ENCODE measurements at places on chromosomes 11 and 22.

DNA sequence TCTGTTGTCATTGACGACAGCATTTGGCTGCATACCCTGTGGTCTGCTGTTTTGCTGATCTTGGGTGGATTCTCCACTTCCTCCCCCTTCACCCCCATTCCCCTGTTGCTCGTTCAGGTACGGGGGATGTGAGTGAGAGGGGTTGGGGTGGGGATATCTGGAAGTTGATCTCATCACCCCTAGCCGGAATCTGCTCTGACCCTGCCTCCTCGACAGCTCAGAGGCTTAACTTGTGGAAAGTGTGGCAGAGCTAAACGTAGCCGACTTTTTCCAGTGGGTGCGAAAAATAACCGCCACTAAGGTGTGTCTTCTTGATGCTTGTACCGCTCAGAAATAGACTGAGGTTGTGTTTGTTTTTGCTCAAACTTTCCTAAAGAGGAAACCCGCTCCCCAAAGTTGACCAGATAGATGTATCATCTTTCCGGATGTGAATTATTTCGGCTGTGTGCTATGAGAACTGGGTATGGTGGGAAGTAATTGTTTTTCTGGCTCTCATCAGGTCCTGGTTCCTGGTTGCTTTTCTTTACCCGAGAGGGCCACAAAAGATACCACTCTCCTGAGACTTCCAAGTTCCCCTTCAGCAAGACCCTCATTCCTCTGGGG is 6.6 kb downstream of the ZBTB16 start:
- DNase-seq, result no peak

DNA sequence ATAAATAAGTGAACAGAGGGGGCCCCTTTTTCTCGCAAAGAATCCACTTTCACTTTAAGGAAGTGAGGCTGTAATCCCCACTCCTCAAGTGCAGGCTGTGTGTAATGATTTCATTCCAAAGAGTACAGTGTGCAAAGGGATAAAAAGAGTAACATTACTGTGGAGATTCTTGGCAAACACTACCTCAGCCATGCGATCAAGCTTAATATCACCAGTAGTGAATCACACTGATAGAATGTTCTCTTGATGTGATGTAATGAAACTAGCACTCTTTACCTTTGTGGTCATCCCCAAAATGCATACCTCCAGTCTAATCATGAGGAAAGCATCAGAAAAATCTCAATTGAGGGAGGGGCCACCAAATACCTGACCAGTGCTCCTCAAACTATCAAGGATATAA is 246.1 kb upstream of the CHORDC1 start:
- no peak for DNase-seq

- no peak for DNase-seq
Measured at GRCh38 chr11:105179542-105180278, 40.1 kb upstream of the CARD18 start.

GRCh38 chr22:42816336-42816735 is 40.7 kb downstream of the ARFGAP3 start:
- DNase-seq, result no peak

- DNase-seq, result no peak
Measured at GRCh38 chr11:30810116-30810515, 224.0 kb upstream of the MPPED2 start.

- DNase-seq, result no peak
Measured at GRCh38 chr11:20005747-20006146, 154.5 kb downstream of the DBX1 start.

DNA sequence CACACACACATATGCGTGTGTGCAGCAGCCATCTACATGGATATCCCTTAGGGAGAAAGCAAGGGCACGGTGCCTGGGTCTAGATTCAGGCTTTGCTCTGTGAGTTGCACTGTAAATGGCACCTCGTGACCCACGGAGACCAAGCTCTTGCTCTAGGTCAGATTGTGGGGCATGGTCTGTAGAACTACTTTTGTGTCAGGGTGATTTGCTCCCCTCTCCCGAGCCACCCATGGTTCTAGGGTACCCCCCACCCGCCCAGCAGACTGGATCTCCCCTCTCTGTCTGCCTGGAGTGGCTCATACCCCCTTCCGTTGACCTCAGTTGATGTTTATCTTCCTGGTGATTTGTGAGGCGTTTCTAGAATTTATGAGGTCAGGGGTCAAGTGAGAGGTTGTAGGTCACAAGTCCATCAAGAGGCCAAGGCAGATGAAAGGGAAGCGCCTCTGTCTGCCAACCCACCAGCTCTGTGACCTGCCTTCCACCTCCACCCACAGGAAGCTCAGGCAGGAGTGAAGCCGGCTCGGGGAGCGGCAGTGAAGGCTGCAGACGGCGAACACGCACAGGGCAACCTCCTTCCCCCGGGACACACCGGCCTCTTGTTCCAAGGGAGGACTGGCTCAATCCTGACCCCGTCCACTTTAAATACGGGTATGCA is 76.2 kb upstream of the TTLL12 start:
- DNase-seq, result no peak

Measured in NCI-H2081 treated with DMSO at 0.1 percent for 48 hours (cell line).